ENCODE measurements at places on chromosomes 12 and 14.

DNA sequence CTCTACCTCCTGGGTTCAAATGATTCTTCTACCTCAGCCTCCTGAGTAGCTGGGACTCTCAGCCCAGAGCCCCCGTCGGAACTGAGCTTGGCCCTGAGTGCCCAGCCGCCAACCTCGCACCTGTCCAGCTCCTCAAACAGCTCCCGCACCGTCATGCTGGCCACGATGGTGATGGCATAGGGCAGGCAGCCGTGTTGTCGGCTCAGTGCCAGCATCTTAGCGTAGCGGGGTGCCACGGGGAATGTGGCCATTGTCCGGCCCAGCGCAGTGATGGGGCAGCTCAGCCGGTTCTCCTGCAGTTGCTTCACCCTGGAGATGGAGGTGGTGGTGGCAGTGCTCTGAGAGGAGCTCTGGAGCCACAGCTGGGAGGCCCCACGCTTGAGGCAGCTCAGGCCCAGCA, 32.4 kb downstream of the DHX37 start:
- no peak for DNase-seq

DNA sequence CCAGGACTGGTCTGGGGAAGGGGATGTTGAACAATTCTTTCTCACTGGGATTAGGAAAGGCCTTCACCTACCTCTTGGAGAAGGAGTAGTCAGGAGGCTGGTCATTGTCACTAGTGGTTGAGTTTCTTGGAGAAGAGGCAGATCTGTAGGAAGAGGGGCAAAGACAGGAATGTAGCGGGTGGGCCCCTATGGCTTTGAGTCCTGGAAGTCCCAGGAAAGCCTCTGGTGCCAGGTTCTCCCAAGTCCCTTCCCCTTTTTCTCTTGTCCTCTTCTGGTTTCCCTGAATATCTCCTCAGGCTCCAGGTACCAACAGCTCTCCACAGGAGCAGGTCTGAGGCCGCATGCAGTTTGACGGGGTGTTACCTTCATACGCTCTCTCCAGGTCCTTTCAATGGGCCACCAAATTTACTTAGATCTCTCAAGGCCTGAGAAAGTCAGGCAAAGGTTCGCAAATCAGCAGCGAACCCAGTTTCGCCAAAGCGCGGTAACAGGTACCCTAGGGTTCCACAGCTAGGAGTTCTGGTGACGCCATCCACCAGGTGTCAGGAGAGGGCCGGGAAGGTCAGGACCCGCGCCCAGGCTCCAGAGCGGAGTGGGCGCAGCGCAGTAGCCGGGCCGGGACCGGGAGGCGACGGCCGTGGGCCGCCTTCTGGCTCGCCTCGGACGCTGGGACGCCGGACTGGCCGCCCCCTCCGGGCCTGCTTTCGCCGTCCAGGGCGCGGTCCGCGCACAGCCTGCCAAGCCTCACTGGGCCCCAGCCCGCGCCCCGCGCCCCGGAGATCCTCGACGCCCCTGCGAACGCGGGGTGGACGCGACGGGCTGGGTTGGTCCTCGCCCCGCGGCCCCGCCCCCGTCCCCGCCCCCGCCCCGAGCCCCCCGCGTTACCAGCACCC, 795 bp downstream of the SMAGP start:
- no peak for DNase-seq

DNA sequence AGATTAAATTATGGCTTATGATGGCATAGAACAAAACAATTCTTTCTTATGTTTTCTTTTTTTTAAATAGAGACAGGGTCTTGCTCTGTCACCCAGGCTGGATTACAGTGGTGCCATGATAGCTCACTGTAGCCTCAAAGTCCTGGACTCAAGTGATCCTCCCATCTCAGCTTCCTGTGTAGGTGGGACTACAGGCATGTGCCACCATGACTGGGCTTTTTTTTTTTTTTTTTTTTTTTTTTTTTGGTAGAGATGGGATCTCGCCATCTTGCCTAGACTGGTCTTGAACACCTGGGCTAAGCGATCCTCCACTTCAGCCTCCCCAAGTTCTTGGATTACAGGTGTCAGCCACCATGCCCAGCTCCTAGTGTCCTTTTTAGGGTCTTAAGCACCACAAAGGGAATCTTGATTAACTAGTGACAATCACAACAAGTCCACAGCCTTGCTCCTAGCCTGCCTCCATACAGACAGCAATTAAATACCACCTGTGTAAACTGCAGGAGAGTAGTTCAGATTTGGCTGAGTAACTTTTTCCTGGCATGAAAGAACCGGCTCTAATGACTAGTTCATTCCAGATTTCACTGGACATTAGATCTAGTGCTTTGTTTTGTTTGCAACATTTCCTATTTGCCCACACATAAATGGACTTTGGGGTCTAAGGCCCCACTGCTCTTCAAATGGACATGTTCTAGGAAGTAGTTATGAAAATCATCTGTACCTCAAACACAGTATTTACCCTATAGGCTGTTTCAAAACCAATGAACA, 61.6 kb downstream of the SH2B3 start:
- DNase-seq = no peak

GRCh38 chr12:74619884-74620283, 82.2 kb downstream of the ATXN7L3B start:
- DNase-seq = no peak

- no peak for DNase-seq
These were observed 174.0 kb downstream of the EGLN3 start for GRCh38 chr14:33776871-33777270.

GRCh38 chr14:73976125-73976524, 26.0 kb downstream of the COQ6 start:
- DNase-seq = no peak

DNA sequence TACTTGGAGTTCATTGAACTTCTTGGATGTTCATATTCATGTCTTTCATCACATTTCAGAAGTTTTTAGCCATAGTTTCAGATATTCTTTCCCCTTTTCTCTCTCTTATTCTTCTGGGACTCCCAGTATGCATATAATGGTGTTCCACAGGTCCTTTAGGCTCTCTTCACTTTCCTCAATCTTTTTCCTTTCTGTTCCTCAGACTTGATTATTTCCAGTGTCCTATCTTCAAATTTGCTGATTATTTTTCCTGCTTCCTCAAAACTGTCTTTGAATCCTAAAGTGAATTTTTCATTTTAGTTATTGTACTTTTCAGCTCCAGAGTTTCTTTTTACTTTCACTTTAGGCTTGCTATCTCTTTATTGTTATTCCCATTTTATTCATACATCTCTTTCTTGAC, 8.8 kb upstream of the ZFP36L1 start:
- no peak for DNase-seq

- no peak for DNase-seq
These were observed 1.5 kb downstream of the EML5 start for GRCh38 chr14:88791252-88791621.

DNA sequence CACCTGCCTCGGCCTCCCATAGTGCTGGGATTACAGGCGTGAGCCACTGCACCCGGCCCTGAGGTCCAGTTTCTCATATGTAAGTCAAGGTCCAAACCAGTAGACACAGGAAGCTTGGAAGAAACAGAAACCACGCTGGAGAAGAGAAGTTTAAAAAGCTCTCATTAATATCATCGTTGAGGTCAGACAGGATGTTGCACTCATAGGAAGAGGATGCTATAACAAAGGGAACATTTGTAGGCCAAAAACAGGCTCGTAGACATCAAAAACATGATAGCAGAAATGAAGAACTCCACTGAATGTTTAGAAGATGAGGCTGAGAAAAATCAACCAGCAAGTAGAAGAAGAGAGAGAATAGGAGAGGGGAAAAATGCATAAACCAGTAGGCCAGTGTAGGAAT, 46.8 kb downstream of the ACACB start:
- DNase-seq = no peak

GRCh38 chr12:25771041-25771440, 187.4 kb upstream of the RASSF8 start:
- peak; percentile 68 for DNase-seq

GRCh38 chr12:113996026-113996425, 29.9 kb upstream of the RBM19 start:
- DNase-seq = no peak

DNA sequence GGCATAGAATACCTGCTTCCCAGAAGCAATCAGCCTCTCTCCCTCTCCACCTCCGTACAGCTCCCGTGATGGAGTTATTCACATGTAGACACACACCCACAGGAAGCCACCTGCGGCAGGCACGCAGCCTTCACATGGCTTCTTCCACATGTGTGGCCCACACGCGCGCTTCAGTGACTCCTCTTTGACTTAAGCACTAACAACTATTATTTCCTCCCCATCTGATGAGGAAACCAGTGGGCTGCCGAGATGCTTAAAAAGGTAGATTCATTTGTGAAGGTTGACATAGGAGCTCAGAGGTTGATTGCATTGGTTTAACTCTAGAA, 69.3 kb downstream of the PRMT8 start:
- DNase-seq = no peak

DNA sequence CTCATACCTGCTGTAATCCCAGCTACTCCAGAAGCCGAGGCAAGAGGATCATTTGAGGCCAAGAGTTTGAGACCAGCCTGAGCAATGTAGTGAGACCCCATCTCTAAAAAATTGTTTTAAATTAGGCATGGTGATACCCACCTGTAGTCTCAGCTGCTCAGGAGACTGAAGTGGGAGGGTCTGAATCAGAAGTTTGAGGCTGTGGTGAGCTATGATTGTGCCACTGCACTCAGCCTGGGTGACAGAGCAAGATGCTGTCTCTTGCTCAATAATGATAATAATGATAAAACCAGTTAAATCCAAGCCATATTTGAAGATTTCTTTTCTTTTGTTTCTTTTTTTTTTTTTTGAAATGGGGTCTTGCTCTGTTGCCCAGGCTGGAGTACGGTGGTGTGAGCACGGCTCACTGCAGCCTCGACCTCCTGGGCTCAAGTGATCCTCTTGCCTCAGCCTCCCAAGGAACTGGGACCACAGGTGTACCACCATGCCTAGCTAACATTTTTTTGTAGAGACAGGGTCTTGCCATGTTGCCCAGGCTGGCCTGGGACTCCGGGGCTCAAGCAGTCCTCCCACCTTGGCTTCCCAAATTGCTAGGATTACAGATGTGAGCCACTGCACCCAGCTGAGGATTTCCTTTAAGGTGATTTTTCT, 12.8 kb downstream of the PSMA6 start:
- DNase-seq = no peak

- DNase-seq = no peak
These were observed 142.3 kb upstream of the CRY1 start for GRCh38 chr12:107235600-107235999.

DNA sequence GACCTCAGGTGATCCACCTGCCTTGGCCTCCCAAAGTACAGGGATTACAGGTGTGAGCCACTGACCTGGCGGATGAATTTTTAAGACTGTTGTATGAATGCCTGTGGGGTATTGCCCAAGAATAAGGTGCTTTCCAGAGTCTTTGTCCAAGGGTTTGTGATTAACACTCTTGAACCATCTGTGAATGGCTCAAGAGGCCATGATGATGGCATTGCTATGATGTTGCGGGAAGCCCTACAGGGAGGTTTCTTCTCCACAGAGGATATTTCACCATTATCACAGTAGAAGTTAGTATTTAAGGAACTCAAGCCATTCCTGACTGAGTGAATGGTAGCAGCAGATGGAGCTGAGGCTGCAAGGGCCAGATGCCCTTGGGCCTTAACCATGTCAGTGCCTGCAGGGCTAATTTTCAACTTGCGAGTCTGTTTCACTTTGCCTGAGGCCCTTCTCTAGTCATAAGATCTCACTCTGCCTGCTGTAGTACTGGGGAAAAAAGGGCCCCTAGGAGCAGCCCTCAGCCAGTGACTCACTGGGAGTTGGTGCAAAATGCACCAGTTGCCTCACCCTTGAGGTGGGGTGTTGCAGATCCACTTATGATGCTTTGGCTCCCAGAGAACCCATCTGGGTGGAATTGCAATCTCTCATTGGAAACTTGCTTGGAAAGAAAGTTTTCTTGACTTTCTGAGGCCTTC, 108.6 kb upstream of the FLRT2 start:
- DNase-seq = peak; percentile 88

DNA sequence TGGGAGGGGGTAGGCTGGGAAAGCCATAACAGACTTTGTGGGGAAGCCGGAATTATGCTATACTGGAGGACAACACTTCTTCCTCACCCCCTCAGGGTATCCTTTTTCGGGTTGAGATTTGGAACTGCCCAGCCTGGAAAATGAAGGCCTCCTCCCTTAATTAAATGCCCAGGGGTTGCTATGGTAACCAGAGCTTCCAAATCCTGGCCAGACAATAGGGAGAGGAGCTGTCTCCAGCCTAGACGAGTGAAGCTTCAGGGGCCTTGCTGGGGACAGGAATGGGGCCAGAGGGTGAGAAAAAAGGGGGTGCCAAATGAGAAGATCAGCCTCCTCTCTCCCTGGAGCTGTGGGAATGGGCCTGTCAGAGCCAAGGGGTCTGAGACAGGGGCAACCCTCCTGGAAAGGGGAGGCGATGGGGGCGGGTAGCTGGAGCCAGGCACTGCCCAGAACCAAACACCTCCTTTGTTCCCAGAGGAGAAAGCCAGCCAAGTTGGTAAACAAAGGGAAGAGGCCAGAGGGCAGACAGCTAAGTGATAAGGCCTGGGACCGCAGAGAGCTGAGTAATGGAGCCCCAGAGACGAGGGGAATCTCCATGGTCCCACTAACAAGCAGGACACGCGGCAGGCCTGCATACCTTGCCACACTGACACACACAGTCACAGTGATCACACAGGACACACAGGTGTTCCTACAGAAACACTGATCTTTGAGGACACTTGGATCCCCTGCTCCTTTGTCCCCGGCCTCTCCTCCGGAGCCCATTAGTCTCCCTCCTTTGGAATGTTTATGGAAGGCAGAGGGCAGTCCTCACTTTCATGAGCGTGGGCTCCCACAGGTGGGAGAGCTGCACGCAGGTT, 17.9 kb upstream of the RND1 start:
- no peak for DNase-seq

GRCh38 chr12:92696216-92696615, 6.6 kb upstream of the PLEKHG7 start:
- DNase-seq = no peak

DNA sequence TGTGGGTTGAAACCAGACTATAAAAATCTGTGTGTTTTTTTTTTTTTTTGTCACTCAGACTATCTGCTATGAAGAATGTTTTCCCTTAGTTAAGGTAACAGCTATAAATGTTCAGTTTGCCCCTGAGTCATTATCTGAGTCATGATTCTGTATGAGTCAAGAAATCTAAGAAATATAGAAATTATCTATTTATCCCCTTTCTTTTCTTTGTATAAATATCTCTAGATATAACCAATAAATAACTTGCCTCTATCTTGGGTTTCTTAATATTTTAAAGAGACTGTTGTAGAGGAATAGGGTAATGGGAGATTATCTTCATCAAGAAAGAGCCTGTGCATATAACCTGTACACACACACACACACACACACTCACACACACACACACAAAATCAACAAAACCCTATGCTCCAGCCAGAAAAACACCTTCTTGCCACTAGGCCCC, 161.7 kb upstream of the EEA1 start:
- peak; percentile 17 for DNase-seq

- DNase-seq = no peak
These were observed 716 bp downstream of the HSP90AA1 start for GRCh38 chr14:102085948-102086708.

- no peak for DNase-seq
These were observed 360.5 kb downstream of the FUT8 start for GRCh38 chr14:65772921-65773574.

DNA sequence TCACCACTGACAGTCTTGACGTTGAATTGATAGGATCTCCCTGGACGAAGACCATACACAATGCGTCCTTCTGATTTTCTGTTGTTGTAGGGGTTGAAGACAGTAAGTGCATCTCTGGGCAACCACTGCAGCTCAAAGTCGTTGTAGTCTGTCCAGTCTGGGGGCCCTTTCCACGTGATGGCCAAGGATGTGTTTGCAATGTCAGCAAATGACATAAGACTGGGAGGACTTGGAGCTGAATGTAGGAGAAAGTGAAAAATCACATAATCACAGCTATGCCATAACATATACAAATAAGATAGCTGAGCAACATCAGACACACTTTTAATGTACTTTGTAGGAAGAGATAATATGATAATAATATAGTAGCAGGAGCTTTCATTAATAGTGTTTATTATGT, 77.8 kb downstream of the PTPRB start:
- DNase-seq = no peak

Data from keratinocyte (primary cell).